ENCODE measurements at places on chromosomes 1 and 21.

DNA sequence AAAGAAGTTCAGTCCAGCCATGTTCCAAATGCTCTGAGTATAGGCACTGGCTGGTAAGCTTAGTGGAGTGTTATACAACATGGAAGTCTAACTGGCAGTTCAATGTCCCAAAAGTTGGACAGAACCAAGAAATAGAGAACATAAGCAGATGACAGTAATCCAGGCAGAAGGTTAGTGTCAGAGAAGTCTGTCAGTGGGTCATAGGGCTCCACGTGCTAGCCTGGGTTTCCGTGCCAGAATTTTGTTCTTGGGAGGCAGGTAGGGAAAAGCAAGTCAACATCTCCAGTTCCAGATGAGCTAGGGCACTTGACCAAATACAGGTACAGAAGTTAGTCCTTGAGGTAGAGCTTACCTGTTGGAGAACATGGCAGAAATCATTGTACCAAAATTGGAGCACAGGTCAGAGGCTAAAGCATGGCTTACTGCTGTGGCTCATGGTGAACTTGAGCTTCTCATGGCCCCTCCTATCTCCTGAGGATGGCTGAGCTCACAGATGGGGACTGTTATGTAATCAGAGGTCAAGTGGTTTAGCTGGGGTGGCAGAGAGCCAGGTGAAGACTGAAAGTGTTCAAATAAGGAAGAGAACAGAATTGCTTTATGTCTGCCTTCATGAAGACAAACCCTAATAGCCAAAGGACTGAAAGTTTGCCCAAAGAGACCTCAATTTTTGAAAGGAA lies 170.8 kb downstream of the NFIA start:
- DNase-seq, result no peak

- peak; percentile 35 for DNase-seq
Measured at GRCh38 chr1:110337704-110338308, 1.4 kb upstream of the RBM15 start.

DNA sequence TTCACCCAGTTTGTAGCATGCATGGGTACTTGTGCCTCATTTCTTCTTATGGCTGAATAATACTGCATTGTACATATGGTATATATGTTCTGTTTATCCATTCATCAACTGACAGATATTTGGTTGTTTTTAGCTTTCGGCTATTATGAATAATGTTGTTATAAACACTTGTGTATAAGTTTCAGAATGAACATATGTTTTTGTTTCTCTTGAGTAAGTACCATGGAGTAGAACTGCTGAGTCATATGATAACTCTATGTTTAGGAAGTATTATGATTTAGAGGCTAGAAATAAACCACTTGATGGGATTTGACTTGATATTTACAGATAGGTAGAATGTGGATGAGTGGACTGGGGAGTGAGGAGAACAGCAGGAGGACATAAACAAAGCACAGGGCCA lies 48.6 kb downstream of the WNT2B start:
- DNase-seq, result no peak

- DNase-seq, result no peak
Measured at GRCh38 chr1:150210091-150210490, 25.8 kb downstream of the ANP32E start.

DNA sequence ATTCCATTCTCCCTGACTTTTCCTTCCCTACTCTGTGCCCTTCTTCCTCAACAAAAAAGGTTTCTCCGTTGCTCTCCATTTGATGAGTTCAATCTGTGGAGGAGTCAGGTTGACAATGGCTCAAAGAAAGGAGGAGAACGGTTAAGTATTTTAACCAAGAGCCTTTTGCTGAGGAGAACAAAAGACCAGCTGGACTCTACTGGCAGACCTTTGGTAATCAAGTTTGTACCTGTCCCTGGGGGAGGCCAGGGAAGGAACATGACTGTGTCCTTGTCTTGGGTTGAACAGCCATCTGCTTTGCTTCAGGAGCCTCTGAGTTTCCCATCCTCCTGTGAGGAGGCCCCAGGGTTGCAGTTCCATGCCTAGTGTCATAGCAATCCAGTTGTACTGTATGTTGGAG lies 29.9 kb downstream of the TTF2 start:
- DNase-seq, result no peak

DNA sequence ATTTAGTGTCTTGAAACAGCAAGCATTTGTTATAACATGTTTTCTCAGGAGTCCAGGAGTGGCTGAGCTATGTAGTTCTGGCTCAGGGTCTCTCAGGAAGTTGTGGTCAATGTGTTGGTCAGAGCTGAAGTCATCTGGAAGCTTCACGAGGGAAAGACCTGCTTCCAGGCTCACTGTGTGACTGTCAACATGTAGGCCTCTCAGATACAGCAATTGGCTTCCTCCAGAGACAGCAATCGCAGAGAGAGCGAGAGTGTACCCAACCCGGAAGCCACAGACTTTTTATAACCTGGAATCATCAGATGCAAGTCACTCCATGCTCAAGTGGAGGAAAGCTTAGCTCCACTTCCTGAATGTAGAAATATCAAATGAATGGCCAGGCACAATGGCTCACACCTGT lies 40.9 kb downstream of the TNFRSF9 start:
- no peak for DNase-seq

All from germinal center (tissue), 1 donor.